ENCODE measurements at places on chromosomes 11 and 22.

- no peak for DNase-seq
These were observed 8.6 kb upstream of the MMP8 start for GRCh38 chr11:102733232-102733875.

DNA sequence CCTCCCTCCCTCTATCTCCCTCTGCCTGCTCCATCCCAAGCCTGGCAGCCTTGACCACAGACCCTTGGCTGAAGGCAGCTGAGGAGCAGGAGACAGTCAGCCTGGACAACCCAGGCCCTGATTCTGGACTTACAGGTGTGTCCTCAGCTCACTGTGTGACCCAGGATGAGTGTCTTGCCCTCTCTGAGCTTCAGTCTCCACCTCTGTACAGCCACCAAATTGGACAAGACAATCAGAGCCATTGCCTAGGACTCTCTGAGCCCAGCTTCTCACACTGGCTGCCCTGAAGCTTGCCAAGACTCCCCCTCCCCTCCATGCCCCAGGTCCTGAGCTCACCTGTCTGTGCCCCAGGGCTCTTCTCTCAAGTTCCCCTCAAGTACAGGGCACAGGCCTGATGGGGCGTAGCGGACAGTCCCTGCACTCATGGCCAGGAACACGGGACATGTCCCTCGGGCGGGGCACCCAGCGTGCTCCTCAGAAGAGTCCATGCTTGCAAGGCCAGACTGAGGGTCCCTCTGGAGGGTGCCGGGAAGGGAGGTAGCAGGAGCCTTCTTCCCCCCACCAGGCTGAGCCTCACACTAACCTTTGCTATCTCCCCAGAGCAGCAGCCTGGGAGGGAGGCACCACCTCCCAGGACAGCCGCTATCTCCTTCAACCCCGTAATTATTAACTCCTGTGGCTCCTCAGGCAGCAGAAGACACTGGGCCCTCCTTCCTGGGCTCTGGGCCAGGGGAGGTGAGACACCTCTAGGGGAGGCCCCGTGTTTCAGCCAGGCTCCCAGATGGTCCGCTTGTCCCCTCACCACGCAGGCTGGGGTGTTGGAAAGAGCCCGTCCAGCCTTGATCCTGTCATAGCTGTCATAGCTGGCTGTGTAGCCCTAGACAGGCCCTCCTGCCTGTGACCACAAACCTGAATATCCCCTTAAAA is 2.6 kb upstream of the RAB3IL1 start:
- no peak for DNase-seq

- DNase-seq, result no peak
These were observed 732.1 kb downstream of the NELL1 start for GRCh38 chr11:21401496-21401895.

DNA sequence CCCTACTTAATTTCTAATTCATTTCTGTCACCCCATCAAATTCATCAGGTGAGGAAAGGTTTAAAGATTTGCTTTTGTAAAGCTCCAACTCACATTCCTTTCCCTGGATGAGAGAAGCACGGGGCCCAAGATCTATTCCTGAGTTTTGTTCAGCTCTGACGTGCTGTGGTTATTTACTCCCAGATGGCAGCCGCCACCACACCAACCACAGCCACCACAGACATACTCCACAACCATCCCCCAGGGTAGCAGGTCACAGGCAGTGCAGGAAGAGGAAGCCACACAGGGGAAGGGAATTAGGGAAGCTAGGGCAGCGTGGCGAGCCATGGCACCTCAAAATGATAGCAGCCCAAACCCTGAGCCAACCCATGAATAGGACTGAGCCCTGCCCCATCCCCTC is 63.5 kb upstream of the CSNK2A3 start:
- DNase-seq, result no peak

DNA sequence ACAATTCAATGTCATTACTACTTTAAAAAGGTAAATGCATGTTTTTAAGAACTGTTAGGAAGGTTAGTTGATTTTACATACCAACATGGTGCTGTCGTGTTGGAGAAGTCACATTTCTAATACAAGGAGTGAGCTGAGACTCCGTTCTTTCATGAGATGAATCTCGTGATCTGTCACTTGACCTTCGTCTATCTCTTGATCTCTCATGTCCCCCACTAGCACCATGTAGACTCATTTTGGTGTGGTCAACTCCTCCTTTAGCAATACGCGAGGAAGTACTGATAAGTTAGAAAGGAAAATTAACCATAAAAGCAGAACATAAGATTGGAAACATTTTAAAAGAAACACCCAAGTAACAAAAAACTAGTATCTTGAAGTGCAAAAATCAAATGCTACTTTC is 41.5 kb downstream of the BTBD10 start:
- DNase-seq, result no peak

- no peak for DNase-seq
These were observed 11.6 kb upstream of the RTN4R start for GRCh38 chr22:20279662-20280134.

DNA sequence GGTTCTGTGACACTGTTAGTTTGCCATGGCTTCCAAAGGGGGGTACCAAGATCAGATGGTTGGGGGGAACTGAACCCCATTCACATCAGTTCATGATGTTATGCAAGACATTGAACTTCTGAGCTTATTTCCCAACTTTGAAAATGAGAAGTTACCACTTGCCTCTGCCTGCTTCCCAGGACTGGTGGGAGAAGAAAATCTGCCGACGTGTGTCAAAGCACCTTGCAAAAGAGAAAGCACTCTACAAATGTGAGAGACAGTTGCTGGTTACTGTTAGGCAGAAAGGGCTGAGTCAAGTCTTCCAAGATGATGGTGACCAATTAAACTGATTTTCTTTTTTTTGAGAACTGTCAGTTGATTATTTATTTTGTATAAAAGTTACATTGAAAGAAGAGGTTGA is 45.6 kb downstream of the SMCO4 start:
- DNase-seq, result no peak

DNA sequence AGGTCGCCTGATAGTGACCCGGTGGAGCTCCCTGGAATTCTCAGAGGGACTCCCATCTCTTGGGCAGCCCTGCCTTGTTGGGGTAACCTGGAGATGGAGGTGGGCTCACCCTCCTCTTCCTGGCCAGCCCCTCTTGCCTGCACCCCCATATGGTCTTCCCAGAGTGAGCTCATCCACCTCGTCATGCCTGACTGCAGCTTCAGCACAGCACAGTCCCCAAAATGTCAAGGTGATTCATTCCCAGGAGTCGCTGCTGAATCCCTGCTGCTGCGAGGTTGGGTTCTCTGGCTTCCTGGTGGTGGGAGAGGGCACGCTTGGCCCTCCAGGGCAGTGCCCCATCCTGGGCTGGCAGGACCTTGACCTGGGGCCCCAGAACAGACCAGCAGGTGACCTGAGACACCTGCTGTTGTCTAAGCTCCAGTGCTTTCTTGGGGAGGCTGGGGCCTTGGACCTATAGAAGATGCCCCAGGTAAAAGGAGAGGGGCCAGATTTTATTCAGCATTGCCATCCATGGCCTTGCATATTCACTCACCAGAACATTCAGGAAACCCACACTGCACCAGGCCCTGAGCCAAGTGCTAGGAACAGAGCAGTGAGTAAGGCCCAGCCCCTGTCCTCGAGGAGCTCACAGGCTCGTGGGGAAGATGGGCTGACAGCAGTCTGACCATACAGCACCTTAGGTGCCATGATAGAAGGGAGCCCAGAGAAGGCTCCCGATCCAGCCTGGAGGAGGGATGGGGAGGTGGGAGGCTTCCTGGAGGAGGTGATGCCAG is 72.9 kb downstream of the CACNA1I start:
- DNase-seq, result no peak

DNA sequence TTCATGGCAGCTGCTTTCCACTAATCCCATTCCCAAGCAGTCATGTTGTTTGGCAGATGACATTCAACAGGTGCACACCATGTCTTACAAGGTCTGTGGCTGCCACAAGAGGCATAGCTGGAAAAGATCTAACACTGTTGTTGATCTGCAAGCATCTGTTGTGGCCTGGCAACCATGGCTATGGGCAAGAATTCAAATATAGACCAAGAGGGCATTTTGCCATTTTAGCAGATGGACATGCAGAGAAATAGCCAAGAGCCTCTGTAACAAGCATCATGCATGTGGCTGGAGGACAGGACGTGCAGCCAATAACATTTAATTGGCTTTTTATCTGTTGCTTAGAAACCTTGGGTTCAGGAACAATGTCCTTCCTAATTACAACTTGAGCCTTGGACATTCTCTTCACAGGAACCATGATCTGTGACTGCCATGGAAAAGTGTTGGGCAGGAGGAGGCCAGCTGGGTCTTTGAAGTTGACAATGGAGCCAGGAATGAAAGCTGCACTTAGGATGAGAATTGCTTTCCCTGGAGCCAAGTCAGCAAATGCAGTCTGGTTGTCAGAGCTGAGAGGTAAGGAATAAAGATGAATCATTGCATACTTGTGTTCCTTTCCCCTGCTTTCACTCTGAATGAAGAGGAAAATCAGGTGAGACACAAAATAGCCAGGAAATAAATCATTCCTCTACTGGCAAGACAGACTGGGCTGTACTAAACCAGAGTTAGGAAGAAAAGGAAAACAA is 113.6 kb upstream of the ANO5 start:
- DNase-seq, result no peak

DNA sequence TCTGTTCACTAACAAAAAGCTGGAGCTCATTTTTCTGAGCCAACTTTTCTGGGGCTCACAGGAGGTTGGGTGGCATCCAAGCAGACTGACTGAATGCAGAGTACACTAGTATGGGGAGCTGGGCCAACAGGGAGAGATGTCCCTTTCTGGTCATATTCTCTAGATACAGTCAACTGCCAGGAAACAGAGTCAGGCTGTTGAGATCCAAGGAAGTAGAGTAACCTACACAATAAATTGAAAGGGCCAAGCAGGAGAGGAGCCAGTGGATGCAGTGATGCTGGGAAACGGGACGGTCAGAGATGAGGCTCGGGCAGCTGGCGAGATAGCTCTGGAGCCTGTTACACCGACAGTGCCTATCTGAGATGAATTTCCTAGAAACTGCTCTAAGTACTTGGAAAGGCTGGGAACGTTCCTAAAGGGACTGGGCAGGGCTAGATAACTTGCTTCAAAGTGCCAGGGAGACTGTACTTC is 71.1 kb downstream of the LARGE2 start:
- no peak for DNase-seq

DNA sequence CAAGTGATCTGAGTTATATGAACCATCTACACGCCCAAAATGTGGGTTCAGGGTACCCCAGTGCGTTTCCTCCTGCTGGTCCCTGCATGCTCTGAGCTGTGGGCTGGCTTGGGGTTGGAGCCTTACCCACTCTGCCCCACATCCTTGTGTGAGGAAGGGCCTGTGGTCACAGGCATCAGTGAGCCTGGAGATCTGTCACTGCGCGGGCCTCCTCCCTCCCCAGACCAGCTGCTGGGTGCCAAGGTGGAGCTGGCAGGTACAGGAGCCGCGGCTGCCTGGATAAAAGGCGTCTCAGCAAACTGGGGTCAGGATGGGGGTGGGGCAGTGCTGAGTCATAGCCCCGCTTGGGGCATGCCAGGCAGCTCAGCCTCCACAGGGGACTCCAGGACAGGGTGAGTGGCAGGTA is 17.9 kb downstream of the GNAZ start:
- no peak for DNase-seq

- no peak for DNase-seq
These were observed 1080.8 kb upstream of the TENM4 start for GRCh38 chr11:80521592-80521991.

DNA sequence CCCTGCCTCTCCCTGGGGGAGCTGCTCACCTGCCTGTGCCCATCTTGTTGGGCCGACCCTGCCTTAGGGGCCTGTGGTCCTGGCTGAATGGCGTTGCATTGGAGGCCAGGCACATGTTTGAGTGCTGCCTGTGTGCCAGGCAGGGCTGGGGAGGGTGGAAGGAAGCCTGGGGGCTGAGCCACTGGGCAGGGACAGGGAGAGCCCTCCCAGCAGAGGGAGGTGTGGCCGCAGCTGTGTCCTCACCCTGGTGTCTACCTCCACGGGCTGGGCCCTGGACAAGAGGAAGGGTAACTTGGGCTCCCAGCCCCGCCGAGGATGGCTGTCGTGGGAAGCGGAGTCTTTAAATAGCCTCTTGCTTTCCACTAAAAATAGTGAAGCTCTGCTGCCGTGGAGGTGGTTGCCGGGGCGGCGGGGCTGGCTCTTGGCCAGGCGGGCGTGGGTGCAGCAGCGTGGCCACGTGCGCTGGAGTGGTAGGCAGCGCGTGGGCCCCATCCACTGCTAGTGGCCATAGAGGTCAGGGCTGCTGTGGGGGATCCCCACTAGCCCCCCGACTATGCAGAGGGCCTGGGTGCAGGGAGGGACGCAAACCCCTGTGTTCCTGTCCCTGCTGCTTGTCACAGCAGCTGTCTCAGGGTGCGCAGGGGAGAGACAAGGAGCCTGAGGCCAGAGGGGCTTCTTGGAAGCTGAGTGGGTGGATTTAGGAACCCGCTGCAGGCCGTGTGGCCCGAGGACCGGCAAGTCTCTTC is 6.2 kb downstream of the ZDHHC8 start:
- DNase-seq, result no peak

DNA sequence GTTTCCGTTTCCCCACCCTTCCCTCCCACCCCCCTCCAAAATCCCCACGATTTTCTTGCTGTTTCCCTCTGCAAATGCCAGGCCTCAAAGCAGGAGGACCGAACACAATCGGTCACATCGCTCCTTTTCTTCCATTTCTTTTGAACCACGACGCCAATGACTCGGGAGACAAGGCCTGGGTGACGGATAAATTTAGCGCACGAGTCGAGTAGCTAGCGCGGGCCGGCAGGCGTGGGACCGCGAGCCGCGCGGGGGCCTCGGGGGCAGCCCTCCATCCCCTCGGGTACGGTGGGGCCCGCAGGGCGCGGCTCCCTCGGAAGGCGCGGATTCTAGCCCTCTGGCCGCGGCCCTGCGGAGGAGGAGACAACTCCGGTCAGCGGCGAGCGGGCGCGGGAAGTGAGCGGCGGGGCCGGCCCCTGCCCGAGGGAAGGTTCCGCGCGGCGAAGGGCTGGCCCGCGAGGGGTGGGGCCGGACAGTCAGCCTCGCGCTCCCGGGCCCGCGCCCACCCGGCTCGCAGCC is 414 bp downstream of the JOSD1 start:
- DNase-seq, result no peak

GRCh38 chr11:122523846-122524805 is 131.4 kb upstream of the UBASH3B start:
- no peak for DNase-seq

GRCh38 chr11:69367211-69367964 is 73.4 kb downstream of the MYEOV start:
- DNase-seq, result no peak

DNA sequence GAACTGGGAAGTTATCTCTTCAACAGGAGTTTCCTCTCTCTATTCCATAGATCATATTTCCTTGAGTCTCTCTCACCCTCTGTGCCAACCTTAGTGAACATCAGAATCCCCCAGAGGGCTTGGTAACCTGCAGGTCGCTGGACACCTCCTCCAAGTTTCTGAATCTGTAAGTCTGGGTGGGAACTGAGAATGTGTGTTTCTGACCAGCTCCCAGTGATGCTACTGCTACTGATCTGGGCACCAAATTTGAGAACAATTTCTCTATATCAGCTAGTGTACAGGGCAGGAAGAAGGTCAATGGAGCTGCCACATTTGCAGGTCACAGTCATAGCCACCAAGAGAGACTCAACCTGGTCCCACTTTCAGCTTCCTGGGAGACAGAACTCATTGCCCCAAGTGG is 62.9 kb downstream of the RCN1 start:
- DNase-seq, result no peak

- DNase-seq, result no peak
These were observed 254.5 kb upstream of the NARS2 start for GRCh38 chr11:78829146-78829545.
